ENCODE measurements at places on chromosomes 5 and 9. TPM values are rescaled to one million over a fixed set of nuclear protein-coding genes. Genes with fewer than 3 reads are reported as not detected.
A peak's percentile ranks its signal among the peaks of the same experiment; 100 is the strongest.

ZNF618 gene
- total RNA-seq = 18.0 TPM

DNA sequence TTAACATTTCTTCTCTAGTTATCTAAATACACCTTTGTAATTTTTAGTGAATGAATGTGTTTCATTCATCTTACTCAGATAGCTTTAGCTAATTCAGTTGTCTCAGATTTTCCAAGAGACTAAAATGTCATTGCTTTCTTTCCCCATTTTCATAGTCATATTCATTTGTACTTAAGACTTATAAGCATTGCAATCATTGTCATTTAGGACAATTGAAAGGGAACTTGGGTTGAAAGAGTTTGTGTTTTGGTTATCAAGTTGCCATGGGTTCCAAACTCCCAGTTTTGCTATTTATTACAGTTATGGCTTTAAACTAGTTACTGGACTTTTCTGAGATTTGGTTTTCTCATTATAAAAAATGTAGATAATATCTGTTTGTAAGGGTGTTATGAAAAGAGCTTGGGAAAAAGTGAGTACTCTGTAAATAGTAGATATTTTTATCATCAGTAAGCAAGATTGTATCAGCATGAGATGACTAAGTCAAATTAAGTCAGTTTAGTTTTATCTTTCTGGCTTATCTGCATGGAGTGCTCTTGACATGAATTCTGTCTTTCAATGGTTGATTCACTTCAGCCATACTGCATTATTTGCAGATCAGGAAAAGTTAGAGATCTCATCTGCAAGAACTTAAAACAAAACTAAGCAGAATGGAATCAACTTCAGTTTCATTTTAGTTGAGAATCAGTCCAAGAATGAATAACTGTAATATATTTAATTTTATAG, 107.5 kb downstream of the PBX3 start:
- peaks cover 8% of the 10 kb centered on the region for H3K4me1 ChIP-seq
- H3K36me3 ChIP-seq = no peaks in the 10 kb centered on the region
- no peak overlapping the region for H3K27ac ChIP-seq
- no peak for DNase-seq

GRCh38 chr5:179139936-179140235, 79.7 kb downstream of the ZNF354C start:
- H3K27me3 ChIP-seq = no peaks in the 10 kb centered on the region
- no peak overlapping the region for H3K27ac ChIP-seq

GRCh38 chr9:37408933-37409710, 13.4 kb upstream of the GRHPR start:
- H3K4me3 ChIP-seq = no peak overlapping the region
- H3K36me3 ChIP-seq = no peaks in the 10 kb centered on the region
- no peaks in the 10 kb centered on the region for H3K4me1 ChIP-seq
- H3K27me3 ChIP-seq = no peaks in the 10 kb centered on the region
- H3K27ac ChIP-seq = no peak overlapping the region

- no peaks in the 10 kb centered on the region for H3K27me3 ChIP-seq
- DNase-seq = no peak
- H3K27ac ChIP-seq = no peak overlapping the region
- H3K4me3 ChIP-seq = no peak overlapping the region
- no peaks in the 10 kb centered on the region for H3K36me3 ChIP-seq
- H3K4me1 ChIP-seq = no peaks in the 10 kb centered on the region
Measured at GRCh38 chr9:92965061-92965758, 17.9 kb downstream of the FGD3 start.

GRCh38 chr5:177548495-177548894, 5.9 kb downstream of the FAM193B start:
- no peak for DNase-seq
- H3K4me3 ChIP-seq = no peak overlapping the region
- no peaks in the 10 kb centered on the region for H3K27me3 ChIP-seq
- no peak overlapping the region for H3K27ac ChIP-seq
- peaks cover 15% of the 10 kb centered on the region for H3K36me3 ChIP-seq
- peaks cover 33% of the 10 kb centered on the region for H3K4me1 ChIP-seq

DNA sequence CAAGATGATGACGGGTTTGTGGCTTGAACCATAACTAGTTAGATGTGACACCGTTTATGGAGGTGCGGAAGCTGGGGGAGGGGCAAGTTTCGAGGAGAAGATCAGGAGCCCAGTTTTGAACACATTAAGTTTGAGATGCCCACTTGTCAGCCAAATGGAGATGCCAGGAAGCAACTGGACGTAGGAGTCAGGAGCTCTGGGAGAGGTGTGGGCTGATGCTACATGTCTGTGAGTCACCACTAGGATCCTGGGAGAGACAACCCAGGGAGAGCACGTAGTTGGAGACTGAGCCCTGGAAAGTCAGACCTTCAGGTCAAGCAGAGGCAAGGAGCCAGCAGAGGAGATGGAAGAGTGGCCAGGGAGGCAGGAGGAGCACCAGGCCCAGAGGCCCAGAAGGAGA, 48.8 kb upstream of the SLC25A51 start:
- H3K27ac ChIP-seq = peak overlapping the region; percentile 82
- no peak for DNase-seq
- H3K4me1 ChIP-seq = peaks cover 34% of the 10 kb centered on the region
- H3K27me3 ChIP-seq = no peaks in the 10 kb centered on the region
- peaks cover 26% of the 10 kb centered on the region for H3K36me3 ChIP-seq

- no peak overlapping the region for H3K27ac ChIP-seq
- H3K4me3 ChIP-seq = no peak overlapping the region
- H3K27me3 ChIP-seq = peaks cover 10% of the 10 kb centered on the region
- no peaks in the 10 kb centered on the region for H3K36me3 ChIP-seq
- no peak for DNase-seq
Measured at GRCh38 chr5:119631660-119632059, 2.3 kb downstream of the FAM170A start.
